WTC11 (cell line): ENCODE measurements at places on chromosomes 2 and 18.

GRCh38 chr2:115543461-115543860, 1101.0 kb downstream of the DPP10 start:
- DNase-seq = no peak

- no peak for DNase-seq
Observed at GRCh38 chr2:96305979-96306308, 598 bp upstream of the SNRNP200 start.

DNA sequence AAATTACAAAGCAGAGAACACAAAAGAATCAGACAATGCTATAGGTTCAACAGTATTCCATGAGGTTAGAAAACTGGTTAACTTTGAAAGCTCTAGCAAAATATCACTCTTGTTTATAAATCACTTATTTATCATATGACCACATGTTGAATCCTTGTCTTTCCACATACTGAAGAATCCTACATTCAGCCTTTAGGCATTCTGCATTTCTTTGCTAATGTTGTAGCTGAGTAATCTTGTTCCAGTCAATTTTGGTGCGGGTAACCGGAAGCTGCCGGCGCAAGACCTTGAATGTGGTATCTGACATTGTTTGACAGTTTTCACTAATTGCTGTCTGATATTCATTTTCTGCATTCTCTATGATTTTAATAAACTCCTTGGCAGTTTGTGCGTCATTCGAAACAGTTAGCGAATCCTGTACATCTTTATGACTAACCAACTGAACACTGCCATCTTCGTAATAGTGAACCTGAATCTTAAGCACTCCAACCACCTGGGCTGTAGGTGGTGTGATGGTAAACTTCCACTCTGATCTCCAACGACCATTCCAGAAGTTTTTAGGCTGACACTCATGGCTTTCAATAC, 154.1 kb downstream of the BAZ2B start:
- DNase-seq = no peak

DNA sequence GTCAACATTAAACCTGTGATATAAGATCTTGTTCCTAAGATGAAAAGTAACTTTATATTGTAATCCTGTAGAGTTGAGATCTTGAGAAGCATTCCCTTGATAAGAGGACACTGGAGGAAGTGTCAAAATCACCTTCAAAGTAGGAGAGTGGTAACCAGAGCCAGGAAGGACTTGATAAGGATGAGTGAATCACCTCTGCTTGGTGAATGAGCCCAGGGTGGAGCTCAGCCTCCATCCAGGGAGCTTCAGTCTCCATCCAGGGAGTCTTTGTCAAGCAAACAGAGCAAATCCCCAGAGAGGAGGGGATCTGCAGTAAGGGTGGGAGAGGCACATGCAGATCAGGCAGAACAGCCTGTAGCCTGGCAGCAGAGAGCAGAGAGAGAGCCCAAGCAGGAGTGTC, 167.1 kb upstream of the SIX2 start:
- no peak for DNase-seq

DNA sequence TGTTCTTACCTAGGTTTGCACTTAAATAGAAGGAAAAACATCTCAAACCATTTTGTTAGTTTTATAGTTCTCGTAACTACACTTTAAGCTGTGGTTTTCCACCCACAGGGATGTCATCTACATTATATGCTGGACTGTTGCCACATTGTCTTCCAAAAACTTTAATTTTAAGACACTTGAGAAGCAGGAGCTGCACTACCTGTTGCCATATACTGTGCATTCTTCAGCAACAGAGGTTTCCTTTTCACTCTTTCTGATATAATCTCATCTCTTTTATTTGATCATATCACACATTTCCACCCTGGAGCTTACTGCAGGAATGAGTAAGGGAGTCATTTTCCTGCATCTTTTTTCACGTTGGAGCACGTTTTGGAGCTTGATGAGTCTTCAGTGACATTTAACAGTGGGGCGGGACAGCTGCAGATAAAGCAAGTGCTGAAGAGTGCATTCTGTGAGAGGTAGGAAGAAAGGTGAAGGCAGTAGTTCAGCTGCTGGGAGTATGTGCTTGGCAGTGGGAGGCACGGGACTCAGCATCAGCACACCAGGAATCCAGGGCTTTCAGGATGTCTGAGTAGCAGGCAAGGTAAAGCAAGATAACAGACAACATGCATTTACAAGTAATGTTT, 3.8 kb downstream of the LIMS1 start:
- no peak for DNase-seq

- DNase-seq = no peak
Observed at GRCh38 chr2:71850306-71850801, 297.3 kb downstream of the CYP26B1 start.

DNA sequence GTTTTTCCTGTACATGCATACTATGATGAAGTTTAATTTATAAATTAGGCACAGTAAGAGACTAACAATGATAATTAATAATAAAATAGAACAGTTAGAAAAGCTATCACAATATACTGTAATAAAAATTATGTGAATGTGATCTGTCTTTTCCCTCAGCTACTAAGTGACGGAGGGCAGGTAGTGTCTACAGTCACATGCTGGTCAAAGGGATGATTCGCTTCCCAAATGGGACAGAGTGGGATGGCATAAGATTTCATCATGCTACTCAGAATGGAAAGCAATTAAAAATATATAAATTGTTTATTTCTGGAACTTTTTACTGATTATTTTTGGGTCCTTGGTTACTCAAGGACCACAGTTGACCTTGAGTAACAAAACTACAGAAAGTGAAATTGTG, 71.5 kb downstream of the DAW1 start:
- no peak for DNase-seq

DNA sequence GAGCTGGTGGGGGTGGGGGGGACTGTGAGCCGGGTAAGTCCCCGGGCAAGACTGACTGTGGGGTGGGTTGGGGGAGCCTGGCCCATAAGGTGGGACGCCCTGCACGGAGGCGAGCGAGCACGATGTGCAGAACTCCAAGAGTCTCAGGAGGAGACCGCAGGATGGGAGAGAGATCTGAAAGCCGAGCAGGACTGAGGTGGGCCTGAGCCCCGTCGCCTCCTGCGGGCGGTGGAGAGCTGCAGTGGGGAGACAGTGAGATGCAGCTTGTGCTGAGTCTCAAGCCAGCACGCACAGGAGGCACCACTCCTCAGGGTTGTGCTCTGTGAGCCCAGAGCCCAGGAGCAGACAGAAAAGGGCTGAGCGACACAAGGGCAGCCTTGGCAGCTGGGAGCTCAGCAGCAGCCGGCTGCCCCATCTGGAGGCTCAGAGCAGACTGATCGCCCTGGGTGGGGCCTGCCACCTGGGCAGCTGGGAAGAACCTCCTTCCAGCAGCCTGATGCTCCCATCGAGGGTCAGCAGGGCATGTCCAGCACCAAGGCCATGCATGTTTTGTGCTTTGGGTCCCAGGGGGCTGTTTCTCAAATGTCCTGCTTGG, 15.9 kb downstream of the ARHGEF4 start:
- no peak for DNase-seq

DNA sequence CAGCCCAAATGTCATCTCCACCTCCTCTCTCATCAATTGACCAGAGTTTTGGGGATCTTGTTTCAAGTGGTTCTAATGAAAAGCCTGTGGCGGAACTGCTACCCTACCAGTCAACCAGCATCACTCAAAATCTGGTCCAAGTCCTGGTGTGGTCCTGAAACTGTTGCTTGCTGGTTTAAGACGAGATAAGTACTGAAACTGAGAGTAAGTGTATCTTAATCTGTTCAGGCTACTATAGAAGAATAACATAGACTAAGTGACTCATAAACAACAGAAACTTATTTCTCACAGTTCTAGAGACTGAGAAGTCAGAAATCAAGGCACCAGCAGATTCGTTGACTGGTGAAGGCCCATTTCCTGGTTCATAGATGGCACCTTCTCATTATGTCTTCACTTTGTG, 879 bp upstream of the GALNT5 start:
- no peak for DNase-seq

DNA sequence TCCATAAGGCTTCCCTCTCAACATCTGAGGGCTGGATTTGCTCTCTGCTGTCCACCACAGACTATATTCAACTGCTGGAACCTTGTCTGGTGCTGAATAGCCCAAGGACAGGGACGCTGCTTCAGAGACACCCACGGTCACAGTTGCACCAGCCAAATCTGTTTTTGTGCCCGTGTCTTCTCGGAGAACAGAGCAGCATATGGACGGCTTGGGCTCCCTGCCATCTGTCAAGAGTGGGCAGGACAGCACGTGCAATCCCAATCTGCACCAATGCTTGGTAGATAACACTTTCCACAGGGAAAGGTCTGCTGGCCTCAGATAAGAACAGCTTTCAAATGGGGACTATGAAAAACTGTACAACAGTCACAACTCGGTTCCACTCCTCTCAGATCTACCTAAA, 466.1 kb downstream of the TGIF1 start:
- no peak for DNase-seq

DNA sequence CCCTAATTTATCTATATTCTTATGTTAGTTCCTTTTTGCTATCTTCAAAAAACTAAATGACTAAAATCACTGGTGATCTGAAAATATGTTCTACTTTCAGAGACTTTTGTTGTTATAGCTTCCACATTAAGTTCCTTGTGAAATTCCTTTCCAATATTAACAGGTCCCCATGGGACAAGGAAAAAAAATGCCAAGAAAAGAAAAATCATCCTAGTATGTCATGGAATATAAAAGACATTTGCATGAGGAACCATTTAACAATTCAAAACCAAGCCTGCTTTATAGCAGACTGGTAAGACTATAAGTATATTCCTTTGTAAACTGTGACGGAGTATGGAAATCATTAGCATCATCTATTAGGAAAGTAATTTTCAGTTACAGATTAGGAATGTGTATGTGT, 48.1 kb downstream of the COBLL1 start:
- DNase-seq = no peak

DNA sequence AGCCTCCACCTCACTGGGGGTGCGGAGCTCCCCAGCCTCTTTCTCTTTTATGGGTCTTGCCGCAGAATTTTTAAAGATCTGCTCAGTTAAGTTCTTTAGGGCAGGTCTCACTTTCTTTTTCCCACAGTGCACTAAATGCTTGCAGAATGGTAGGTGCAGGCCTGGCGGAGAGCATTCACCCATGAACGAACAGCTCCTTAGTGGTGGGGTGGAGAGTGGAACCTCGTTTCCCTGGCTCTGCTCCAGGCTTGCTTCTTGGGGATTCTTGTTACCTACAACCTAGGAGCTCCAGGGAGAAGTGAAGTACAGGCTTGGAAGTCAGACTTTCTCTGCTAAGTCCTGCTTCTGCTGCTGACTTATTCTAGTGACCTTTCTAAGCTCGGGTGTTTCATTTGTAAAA, 70.3 kb upstream of the PXDN start:
- no peak for DNase-seq

GRCh38 chr2:191189112-191189635, 38.4 kb upstream of the STAT4 start:
- no peak for DNase-seq

DNA sequence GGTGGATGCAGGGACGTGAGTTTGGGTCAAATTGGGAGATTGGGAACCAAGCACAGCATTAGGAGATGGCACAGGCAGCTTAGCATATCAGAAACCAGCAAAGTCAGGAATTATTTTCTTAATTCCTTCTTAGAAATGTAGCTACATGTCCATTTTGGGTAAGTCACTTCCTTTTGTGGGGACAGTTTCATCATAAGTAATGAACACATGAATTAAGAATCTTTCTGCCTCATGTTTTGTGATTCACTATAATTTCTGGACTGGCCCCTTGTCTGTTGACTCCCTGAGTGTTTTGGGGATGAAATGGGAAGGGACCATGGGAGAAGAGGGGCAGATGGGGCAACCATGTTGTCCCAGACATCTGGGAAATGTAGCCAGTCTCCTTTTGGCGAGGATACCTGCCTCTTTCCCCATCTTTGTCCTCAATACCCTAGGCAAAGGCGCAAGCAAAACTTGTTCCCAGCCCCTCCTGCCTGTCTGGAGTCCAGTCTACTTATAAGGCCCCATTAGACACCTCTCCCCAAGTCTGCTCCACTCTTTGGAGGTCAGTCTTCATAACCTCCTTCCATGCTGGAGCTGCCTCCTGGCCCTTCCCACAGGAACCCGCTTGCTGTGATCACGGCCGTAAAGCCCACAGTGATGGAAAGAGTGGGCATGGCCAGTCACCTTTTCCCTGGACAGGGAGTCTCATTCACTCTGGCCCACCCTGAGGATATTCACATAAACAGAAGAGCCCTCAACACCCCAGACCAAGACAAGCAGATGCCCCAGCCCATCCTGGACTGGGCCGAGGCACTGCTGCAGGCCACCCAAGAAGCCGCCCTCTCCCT, 25.7 kb downstream of the MTHFD2 start:
- no peak for DNase-seq

DNA sequence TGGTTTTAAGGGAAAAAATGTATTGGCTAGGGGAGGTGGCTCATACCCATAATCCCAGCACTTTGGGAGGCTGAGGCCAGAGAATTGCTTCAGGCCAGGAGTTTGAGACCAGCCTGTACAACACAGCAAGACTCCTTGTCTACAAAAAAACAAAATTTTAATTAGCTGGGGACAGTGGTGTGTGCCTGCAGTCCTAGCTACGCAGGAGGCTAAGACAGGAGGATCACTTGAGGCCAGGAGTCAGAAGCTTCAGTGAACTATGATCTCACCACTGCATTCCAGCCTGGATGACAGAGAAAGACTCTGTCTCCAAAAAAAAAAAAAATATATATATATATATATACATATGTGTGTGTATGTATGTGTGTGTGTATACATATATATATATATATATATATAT, 18.5 kb downstream of the CCDC88A start:
- no peak for DNase-seq

GRCh38 chr18:22939649-22940048, 6.5 kb downstream of the RBBP8 start:
- no peak for DNase-seq

DNA sequence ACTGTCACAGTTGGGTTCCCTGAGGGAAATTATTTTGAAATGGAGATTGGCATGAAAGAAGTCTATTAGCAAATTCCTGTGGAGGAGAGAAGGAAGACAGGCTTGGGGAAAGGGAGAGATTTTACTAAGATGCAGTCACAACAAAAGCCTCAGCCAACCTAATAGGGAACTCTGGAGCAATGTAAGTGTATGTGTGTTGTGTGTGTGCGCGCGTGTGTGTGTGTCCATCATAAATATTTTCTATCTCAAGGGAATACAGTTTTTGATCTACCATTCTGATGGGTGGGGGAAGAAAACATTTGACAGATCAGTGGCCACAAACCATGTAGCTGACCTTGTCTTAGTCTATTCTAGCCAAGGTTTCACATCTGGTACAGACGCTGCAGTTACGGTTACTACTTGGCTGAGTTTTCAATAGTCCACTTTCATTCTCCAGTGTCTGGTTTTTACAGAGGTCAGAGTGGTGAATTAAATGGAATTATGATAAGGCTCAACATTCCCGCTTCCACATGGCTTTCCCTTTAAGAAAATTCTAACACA, 72.6 kb downstream of the MREG start:
- no peak for DNase-seq

GRCh38 chr2:144519934-144520731, at the start of gene ZEB2:
ZEB2 (minus strand) TSS chr2:144520119; CDS start chr2:144517350, 2,769 bp downstream.
- no peak for DNase-seq

- DNase-seq = no peak
Observed at GRCh38 chr2:20516646-20517341, 69.9 kb downstream of the RHOB start.

- no peak for DNase-seq
Observed at GRCh38 chr18:53025247-53025646, 685.2 kb downstream of the DCC start.
